ENCODE measurements at places on chromosomes 3 and 15.

- no peak for DNase-seq
Measured at GRCh38 chr3:73745526-73746191, 120.9 kb upstream of the PDZRN3 start.

DNA sequence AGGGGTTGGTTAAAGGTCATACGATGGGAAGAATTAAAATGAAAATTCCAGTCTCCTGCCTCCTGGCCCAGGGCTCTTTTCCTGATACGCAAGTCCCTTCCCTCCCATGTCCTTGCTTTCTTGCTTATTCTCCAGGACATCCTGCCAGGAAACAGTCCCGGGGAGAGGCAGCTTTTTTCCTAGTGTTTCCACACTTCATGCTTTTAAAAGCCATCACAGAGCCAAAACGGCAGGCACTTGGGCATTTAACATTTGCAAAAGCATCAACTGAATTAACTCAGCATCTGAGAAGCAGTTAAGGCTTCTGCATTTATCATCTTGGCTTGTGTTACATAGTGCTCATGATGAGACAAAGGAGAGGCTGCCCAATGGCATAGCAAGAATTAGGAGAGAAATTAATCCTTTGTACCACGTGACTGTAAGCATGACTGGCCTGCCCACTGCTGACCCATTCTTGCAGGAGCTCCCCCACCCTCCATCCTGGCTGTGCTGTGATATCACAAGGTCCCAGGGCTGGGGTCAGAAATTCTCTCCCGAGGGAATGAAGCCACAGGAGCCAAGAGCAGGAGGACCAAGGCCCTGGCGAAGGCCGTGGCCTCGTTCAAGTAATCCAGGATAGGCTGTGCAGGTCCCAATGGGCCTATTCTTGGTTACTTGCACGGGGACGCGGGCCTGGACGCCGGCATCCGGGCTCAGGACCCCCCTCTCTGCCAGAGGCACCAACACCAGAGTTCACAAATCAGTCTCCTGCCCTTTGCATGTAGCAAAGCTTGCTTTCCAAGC, 21.6 kb upstream of the VILL start:
- DNase-seq, result no peak

DNA sequence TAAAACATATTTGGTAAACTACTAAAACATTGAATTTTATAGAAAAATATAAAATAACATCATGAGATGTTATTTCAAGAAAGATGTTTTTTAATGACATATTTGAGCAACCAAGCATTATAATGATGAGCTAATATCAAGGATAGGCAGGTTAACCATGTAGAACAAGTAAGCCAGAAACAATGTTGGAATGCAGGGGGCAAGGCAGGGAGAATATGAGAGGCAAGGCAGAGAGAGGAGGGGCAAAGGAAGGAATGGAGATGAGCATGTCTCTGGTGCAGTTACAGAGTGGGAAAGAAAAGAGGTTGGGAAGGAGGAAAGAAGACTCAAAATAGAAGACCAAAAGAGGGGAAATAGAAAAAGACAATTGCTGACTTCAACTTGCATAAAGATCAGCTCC, 390.4 kb downstream of the MCTP2 start:
- no peak for DNase-seq

DNA sequence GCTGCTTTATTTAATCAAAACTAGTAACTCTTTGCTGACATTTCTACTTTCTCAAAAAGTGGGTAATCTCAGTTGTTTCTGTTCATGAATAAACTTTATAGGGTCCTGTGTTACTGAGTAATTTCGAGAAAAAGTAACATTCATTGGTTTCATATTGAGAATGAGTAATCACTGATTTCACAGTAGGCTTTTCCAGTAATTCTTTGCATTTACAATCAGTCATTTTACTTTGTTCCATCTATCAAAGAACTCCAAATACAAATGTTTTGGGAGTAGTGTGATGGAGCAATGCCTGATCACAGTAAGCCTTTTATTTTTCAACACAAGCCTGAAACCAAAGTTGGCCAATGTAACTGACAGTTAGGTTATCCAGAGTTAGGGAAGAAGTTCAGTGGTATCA, 353.6 kb downstream of the ULK4 start:
- no peak for DNase-seq

DNA sequence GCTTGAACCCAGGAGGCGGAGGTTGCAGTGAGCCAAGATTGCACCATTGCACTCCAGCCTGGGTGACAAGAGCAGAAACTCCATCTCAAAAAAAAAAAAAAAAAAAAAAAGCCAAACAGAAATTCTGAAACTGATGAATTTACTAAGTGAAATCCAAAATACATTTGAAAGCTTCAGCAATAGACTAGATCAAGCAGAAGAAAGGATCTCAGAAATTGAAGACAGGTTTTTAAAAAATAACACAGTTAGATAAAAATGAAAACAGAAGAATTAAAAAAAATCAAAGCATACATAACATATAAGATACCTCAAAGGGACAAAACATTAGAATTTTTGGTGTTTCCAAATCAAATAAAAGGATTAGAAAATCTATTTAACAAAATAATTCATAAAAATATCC, 114.4 kb downstream of the TP63 start:
- no peak for DNase-seq

DNA sequence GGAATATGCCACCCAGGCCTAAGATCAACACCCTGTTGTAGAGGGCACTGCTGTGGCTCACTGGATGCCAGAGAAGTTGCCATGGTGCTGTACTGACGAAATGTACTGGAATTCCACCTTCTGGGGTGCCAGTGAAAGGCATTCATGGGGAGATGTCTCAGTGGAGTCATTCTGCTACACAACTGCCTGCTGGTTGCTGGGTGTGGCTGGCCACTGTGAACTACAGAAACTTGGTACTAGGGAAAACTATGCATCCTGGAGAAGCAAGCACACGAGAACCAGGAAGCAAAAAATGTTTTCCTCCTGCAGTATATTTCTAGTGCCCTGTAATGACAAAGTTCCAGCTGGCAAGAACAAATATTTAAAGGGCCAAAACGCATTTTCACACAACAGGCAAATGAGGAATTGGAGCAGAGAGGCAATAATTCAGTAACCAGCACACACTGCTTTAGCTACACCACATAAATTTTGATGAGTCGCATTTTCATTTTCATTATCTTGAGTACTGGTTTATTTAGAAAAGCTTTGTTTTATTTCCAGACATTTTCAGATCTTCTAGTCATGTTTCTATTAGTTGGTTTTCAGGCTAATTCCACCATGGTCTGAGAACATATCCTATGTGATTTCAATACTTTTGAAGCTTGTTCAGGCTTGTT, 18.3 kb upstream of the RFX7 start:
- DNase-seq, result no peak

GRCh38 chr3:120497336-120497735, 46.5 kb upstream of the FSTL1 start:
- no peak for DNase-seq

DNA sequence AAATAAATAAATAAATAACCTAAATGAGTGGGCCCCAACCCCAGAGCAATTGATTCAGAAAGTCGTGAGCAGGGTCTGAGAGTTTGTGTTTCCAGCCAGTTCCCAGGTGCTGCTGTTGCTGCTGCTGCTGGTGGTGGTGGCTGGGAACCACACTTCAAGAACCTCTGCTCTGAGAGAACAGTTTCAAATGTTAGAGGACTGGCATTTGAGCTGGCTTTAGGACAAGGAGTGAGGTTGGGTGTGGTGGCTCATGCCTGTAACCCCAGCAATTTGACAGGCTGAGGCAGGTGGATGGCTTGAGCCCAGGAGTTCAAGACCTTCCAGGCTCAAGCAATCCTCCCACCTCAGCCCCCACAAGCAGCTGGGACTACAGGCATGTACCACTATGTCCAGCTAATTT, 123.1 kb upstream of the UBE2E1 start:
- DNase-seq, result no peak

GRCh38 chr3:186268616-186269448, 93.2 kb downstream of the DGKG start:
- DNase-seq, result no peak

DNA sequence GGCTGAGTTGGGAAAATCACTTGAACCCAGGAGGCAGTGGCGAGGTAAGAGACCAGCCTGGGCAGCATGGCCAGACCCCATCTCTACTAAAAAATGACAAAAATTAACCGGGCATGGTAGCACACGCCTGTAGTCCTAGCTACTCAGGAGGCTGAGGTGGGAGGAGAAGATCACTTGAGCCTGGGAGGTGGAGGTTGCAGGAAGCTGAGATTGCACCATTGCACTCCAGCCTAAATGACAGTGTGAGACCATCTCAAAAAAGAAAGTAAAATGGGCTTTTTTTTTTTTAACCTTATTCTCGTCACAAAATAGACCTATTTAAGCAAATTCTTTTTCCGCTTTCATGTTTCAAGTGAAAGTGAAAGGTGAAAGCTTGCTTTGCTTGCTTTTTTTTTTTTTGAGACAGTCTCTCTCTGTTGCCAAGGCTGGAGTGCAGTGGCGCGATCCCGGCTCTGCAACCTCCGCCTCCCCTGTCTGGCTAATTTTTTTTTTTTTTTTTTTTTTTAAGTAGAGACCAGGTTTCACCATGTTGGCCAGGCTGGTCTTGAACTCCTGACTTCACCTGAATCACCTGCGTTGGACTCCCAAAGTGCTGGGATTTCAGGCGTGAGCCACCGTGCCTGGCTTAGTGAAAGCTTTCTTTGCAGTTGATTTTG, 3.6 kb downstream of the PDIA3 start:
- no peak for DNase-seq

DNA sequence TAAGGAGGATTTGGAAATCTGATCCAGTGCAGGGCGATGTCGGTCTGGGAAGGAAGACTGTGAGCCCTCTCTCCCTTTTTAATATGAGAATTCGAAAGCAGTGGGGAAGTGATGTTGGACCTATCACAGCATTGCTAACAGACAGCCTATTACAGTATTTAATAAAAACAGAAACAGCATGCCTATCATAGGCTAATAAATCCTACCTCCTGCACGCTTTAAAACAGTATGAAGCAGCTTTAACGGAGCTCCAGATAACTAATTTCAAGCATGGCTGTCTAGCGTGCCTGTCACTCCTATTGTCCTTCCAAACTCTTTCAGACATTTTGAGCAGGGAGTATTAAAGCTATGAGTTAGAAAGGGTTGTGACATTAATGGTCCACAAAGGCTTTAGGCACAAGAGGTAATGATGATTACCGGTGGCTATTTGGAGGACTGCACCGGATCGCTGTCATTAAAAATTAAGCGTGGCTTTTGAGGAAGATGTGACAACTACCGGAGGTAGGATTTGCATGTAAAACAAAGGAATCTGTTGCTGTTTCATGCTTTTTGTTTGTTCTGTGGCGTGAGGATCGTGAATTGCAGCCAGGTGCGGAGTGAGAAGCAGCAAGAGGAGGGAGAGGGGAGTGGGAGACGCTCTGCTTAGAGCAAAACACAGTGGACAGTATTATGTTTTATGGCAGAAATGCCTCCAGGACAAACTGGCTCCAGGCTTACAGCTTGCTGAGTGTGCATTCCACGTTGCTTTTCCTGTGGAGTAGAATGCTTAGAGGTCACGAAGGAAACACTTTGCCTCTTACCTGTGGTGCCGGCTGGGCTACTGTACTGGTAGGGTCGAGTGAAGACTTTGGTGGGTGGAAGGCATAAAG, at the start of gene KCNMB2:
KCNMB2 (plus strand) TSS at position 226 of the 869 bp plus-strand sequence.
- no peak for DNase-seq

All from activated CD8-positive, alpha-beta memory T cell treated with anti-CD3 and anti-CD28 coated beads, Interleukin-2, amount 50 U/mL, for 4 hours (primary cell).